Glutamatergic neuron (in vitro differentiated cells): ENCODE measurements at places on chromosomes 2 and 18. TPM values are rescaled to one million over a fixed set of nuclear protein-coding genes. Genes with fewer than 3 reads are reported as not detected.

DNA sequence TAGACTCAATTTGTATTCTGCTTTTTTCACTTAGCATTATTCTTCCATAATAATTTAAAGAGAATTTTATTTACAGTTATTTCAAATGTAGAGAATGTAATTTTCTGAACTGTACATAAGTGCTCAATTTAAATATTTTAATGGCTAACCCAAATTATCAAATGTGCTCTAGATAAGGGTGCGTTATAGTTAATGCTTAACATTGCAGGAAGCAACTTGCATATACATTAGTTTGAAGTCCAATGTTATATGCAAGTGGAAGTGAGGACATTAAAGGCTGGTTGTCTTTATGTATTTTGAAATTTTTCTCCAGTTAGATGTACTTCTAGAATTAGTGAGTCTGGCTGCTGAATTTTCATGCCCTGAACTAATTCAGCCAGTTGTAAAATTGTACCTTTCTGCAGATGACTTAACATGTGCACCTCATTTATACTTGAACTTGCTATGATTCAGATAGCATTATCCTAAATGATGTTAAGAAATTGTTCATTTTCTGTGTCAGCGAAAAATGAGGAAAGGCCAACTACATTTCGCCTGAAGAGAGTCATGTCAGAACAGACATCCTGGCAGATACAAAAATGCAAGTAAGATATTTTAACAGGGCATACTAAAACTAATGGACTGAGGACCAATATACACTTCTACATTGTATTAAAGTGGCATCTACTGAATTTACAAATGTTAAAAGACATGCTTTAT lies 59.2 kb upstream of the GAREM1 start:
- H3K4me1 ChIP-seq, result no peaks in the 10 kb centered on the region
- no peak overlapping the region for H3K27ac ChIP-seq
- no peaks in the 10 kb centered on the region for H3K36me3 ChIP-seq
- DNase-seq, result no peak
- no peak overlapping the region for H3K4me3 ChIP-seq
- H3K27me3 ChIP-seq, result no peaks in the 10 kb centered on the region

DNA sequence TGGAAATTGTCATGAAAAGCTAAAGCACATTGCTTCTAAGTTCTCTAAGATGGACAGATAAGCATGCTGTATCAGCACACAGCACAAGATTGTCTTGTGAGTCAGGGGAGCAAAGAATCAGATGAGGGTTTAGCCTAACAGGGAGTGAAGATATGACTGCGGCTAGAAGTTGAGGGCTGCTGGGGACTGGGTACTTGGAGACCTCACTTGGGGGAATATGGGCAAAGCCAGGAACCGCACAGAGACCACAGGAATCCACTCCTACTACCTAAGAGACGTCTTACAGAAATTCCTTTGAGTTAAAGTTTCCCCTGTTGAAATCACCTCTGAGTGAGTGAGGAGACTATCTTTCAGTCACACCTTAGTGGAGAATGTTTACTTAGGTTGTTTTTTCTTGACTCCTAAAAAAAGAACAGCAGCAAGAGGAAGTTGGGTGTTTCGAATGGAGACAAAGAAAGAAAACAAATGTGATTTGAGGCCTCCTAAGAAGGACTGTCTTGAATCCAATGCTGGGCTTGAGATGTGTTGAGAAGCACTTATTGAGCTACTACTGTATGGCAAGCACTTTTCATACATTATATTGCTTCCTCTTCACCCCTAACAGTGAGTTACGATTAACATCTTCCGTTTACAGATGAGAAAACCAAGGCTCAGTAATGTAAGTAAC lies 100.7 kb downstream of the ANKRD44 start:
- H3K36me3 ChIP-seq, result no peaks in the 10 kb centered on the region
- DNase-seq, result no peak
- peaks cover 2% of the 10 kb centered on the region for H3K27me3 ChIP-seq
- H3K4me3 ChIP-seq, result no peak overlapping the region

DNA sequence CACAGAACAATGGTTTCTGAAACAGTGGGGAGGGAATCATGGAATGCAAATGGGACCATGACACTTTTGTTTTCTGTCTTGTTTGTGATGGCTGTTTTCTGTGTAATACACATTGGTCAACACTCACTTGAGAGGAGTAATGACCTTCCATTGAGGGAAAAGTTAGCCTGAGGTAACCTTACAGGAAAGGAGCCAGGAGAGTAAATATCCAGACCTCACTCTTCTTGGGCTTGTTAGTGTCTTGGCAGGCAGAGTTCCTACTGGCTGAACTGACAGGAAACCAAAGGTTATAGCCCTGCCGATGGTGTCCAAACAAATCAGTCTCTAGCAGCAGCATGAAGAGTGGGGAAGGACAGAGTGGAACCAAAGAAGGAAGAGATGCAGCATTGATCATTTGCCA lies 17.2 kb upstream of the RPRM start:
- H3K4me3 ChIP-seq, result no peak overlapping the region
- H3K27me3 ChIP-seq, result no peaks in the 10 kb centered on the region
- no peaks in the 10 kb centered on the region for H3K36me3 ChIP-seq
- no peak for DNase-seq
- no peaks in the 10 kb centered on the region for H3K4me1 ChIP-seq
- no peak overlapping the region for H3K27ac ChIP-seq

GRCh38 chr2:65549257-65549627 lies 116.8 kb upstream of the SPRED2 start:
- no peak overlapping the region for H3K27ac ChIP-seq
- H3K36me3 ChIP-seq, result no peaks in the 10 kb centered on the region
- H3K27me3 ChIP-seq, result peaks cover 4% of the 10 kb centered on the region

GRCh38 chr2:233389601-233390125 lies 35.4 kb downstream of the DGKD start:
- H3K27me3 ChIP-seq, result no peaks in the 10 kb centered on the region
- no peaks in the 10 kb centered on the region for H3K36me3 ChIP-seq
- no peak overlapping the region for H3K4me3 ChIP-seq
- peaks cover 13% of the 10 kb centered on the region for H3K4me1 ChIP-seq

- no peak overlapping the region for H3K27ac ChIP-seq
- no peak for DNase-seq
- peaks cover 2% of the 10 kb centered on the region for H3K36me3 ChIP-seq
- H3K27me3 ChIP-seq, result no peaks in the 10 kb centered on the region
- peaks cover 2% of the 10 kb centered on the region for H3K4me1 ChIP-seq
Observed at GRCh38 chr2:186407611-186408010, 78.4 kb upstream of the ZC3H15 start.

- peaks cover 41% of the 10 kb centered on the region for H3K4me1 ChIP-seq
- H3K27ac ChIP-seq, result peak overlapping the region; percentile 40
- H3K27me3 ChIP-seq, result peaks cover 10% of the 10 kb centered on the region
- no peak for DNase-seq
- H3K36me3 ChIP-seq, result no peaks in the 10 kb centered on the region
Observed at GRCh38 chr18:48312066-48312465, 97.1 kb downstream of the ZBTB7C start.

GRCh38 chr2:153455403-153455802 lies 23.2 kb downstream of the RPRM start:
- no peak overlapping the region for H3K27ac ChIP-seq
- no peak overlapping the region for H3K4me3 ChIP-seq
- no peak for DNase-seq

DNA sequence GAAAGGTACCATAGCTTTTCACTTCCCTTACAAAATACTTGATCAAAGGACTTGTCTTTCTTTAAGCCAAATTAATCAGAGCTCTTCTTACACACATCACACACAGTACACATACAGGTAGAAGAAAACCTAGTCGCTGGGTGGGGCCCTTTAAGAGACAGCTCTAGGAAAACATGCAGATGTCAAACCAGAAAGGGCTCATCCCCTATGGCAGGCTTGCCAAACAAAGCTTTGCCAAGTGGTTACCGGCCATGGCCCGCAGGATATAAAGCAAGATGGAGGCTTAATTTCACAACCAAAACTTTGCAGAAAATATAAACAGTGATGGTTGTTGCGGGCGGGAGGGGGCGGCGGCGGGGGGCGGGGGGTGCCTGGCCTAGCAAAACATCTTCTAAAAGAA lies 2156.0 kb upstream of the PIK3C3 start:
- peak overlapping the region; percentile 8 for H3K27ac ChIP-seq
- H3K27me3 ChIP-seq, result peaks cover 2% of the 10 kb centered on the region
- H3K4me1 ChIP-seq, result no peaks in the 10 kb centered on the region
- no peaks in the 10 kb centered on the region for H3K36me3 ChIP-seq
- no peak for DNase-seq
- peak overlapping the region; percentile 89 for H3K4me3 ChIP-seq

DNA sequence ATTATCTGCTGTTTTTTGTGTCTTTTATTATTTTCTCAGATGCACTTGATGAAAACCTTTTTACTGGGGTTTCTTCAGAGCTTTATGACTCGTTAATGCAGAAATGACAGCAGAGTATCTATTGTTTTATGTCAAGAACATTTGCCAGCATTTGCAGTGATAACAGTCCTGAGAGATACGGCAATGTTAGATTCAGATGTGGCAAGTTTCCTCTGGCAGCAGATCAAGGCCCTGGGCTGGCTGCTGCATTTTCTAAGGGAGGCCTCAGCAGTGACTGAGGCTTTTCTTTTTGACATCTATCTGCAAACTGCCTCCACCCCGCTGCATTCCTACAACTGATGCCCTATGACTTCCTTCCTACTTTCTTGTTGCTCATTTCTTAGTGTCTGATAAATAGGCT lies 40.2 kb downstream of the EFEMP1 start:
- peaks cover 3% of the 10 kb centered on the region for H3K4me1 ChIP-seq
- no peak overlapping the region for H3K27ac ChIP-seq
- H3K4me3 ChIP-seq, result no peak overlapping the region
- no peaks in the 10 kb centered on the region for H3K36me3 ChIP-seq

GRCh38 chr2:14761118-14761517 lies 128.6 kb downstream of the LRATD1 start:
- H3K27me3 ChIP-seq, result no peaks in the 10 kb centered on the region
- H3K36me3 ChIP-seq, result no peaks in the 10 kb centered on the region
- peaks cover 7% of the 10 kb centered on the region for H3K4me1 ChIP-seq
- DNase-seq, result no peak
- no peak overlapping the region for H3K4me3 ChIP-seq
- H3K27ac ChIP-seq, result no peak overlapping the region

DNA sequence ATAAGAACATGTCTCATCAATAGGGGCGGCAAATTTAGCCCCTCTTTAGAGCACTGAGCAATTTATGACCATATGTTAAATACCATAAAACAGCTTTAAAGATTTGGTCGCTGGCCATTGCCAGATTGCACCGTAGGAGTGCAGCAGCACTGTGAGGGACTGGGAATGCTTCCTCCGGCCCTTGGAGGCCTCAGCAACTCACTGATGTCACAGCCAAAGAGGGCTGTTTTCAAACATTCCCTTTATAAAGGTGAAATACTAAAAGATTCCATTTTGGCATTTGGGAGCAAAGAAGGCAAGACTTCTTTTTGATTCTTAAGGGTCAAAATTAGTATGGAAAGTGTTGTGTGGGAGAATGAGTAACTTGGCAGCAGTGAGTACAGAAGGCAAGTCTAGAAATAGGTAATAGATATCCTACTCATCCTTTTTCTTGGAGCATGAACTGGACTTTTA lies 63.7 kb downstream of the BABAM2 start:
- peaks cover 7% of the 10 kb centered on the region for H3K4me1 ChIP-seq
- H3K27ac ChIP-seq, result no peak overlapping the region
- peak; percentile 17 for DNase-seq
- peaks cover 8% of the 10 kb centered on the region for H3K36me3 ChIP-seq
- no peak overlapping the region for H3K4me3 ChIP-seq

- no peaks in the 10 kb centered on the region for H3K27me3 ChIP-seq
- H3K4me1 ChIP-seq, result no peaks in the 10 kb centered on the region
- no peak overlapping the region for H3K4me3 ChIP-seq
- no peak for DNase-seq
- H3K27ac ChIP-seq, result no peak overlapping the region
- H3K36me3 ChIP-seq, result no peaks in the 10 kb centered on the region
Observed at GRCh38 chr18:73615506-73615905, 532.1 kb downstream of the FBXO15 start.

GRCh38 chr2:86337244-86337835 lies at the start of gene REEP1:
REEP1 (minus strand) TSS chr2:86337626; CDS start chr2:86337510, 116 bp downstream.
- H3K4me3 ChIP-seq, result peak within 1 kb of the TSS; percentile 98
- peak; percentile 73 for DNase-seq
- H3K27ac ChIP-seq, result peak within 1 kb of the TSS; percentile 97
- peaks cover 10% of the 10 kb centered on the region for H3K36me3 ChIP-seq

DNA sequence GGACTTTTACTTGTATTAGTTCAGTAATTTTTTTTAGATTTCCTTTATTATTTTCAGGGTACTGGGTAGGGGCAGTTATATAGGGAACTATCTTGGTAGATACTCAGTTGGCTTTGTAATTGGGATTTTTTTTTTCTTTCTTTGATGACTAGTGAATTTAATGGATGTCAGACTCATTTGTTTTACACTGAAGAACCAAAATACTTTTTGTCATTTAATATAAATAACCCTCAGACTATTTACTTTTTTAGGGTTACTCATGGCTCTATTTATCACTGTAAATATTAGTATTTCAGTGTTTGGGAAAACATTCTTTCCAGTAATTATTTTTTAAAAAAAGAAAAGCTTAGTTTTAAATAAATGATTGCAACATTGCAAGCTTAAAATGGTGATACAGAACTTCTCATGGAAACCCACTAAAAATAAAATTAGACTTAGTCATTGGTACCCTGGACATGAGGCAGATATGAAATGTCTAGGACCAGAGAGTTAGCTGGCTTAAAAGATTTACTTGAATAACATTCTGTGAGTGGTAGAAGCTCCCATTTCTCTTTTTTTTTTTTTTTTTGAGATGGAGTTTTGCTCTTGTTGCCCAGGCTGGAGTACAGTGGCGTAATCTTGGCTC lies 74.4 kb upstream of the CYP20A1 start:
- no peak for DNase-seq
- no peak overlapping the region for H3K4me3 ChIP-seq
- no peaks in the 10 kb centered on the region for H3K27me3 ChIP-seq
- no peaks in the 10 kb centered on the region for H3K4me1 ChIP-seq
- no peaks in the 10 kb centered on the region for H3K36me3 ChIP-seq
- H3K27ac ChIP-seq, result no peak overlapping the region

DNA sequence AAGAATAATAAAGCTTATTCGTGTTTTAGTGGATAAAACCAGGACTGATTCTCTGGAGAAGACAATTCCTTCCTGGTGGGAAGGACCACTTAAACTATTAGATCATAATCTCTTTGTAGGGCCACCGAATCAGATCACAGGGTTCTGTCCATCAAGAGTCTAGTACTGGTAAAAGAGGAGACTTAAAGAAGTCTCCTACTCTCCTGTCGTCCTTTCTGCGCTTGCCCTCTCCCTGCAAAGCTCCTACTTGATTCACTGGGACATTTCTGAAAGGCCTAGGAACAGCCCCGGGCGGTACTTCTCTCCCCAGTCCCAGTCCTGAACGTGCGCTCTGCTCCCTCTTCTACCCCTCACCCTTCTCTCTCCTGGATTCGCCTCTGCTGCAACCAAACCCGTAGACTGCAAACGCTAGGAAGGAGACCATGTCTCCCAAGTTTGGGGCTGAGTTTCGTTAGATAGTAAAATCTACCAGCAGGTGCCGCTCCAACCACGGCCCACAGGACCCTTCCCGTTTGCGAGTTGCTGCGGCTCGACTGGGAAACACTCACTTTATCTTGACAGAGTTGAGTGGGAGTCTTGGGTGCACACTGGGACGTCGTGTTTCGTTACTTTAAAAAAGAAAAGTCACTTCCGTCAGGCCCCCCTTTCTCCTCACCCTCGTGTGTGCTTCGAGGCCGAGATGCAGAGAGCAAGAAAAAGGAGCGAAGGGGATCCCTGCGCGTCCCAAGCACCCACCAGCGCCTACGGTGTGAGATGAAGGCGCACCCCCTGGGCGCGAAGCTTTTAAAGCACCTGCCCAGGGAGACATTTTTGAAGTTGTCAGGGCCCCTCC lies 923 bp downstream of the FIGLA start:
- H3K36me3 ChIP-seq, result no peaks in the 10 kb centered on the region
- H3K27ac ChIP-seq, result no peak overlapping the region
- H3K4me3 ChIP-seq, result peak overlapping the region; percentile 87
- peaks cover 20% of the 10 kb centered on the region for H3K27me3 ChIP-seq
- peaks cover 12% of the 10 kb centered on the region for H3K4me1 ChIP-seq

Gene PAIP2B
- total RNA-seq, result 15.6 TPM

Gene KLHL41
- total RNA-seq, result not detected

Gene UGT1A10
- total RNA-seq, result not detected
